Hippocampal formation (tissue), 2 donors: ENCODE measurements at places on chromosomes 7 and 10.

- no peak for DNase-seq
Measured at GRCh38 chr7:93836116-93836515, 54.4 kb downstream of the TFPI2 start.

- DNase-seq = no peak
Measured at GRCh38 chr10:55203874-55204273, 402.8 kb upstream of the PCDH15 start.

GRCh38 chr7:24152877-24153472, 131.0 kb upstream of the NPY start:
- no peak for DNase-seq

- no peak for DNase-seq
Measured at GRCh38 chr10:125792342-125793300, 17.0 kb upstream of the MMP21 start.

DNA sequence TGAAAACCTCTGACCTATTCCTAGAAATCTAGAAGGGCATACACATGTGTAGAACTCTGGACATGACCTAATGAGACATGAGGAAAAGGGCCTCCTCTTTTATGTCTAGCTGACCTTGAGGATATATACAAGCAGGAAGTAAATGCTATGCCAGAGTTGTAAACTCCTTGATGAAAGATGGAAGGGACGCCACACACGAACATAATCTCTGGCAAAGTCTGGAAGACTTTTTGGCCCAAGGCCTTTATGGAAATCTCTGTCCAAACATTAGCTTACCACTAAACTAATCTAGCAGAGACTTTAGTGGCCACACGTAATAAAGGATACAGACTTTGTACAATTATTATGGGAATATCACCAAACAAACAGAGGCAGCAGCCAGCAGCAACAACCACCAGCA, 138.1 kb upstream of the THSD7A start:
- no peak for DNase-seq

DNA sequence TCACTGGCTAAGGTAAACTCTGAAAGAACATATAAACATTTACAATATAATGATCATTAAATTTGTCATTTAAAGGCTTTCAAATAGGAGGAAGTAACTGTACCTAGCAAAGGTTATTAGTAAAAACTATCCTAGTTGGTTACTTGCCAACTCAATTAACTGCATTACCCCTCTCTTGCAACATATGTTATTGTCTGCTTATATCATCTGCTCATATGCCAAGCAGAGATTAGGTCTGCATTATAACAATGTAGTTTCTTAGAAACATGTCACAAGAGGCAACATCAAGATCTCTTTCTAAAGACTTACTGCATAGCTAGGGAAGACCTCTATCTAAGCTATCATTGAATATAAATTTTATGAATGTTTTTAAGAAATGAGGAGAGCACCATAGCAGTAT, 132.5 kb downstream of the RELN start:
- DNase-seq = no peak

GRCh38 chr7:72072901-72073300, 339.2 kb downstream of the CALN1 start:
- DNase-seq = no peak

GRCh38 chr7:125555916-125556315, 626.3 kb upstream of the POT1 start:
- DNase-seq = no peak

GRCh38 chr7:2843711-2844152, 376 bp downstream of the GNA12 start:
- DNase-seq = no peak

- DNase-seq = no peak
Measured at GRCh38 chr7:4244041-4244440, 438.1 kb upstream of the FOXK1 start.
